ENCODE measurements at places on chromosomes 6 and 20. TPM values are rescaled to one million over a fixed set of nuclear protein-coding genes. Genes with fewer than 3 reads are reported as not detected.

SOX4 gene
- total RNA-seq = 1.2 TPM

OR2B6 gene
- total RNA-seq = not detected

UST gene
- 8.1 TPM for total RNA-seq

ZBTB46 gene
- total RNA-seq = 0.25 TPM

NKAIN4 gene
- total RNA-seq = not detected

UTRN gene
- 31.5 TPM for total RNA-seq

CGA gene
- not detected for total RNA-seq

OR2J3 gene
- not detected for total RNA-seq

NEDD9 gene
- 57.9 TPM for total RNA-seq

SLC26A8 gene
- total RNA-seq = not detected

OPN5 gene
- not detected for total RNA-seq

SLC35D3 gene
- not detected for total RNA-seq

KCNK16 gene
- total RNA-seq = not detected

OTOR gene
- total RNA-seq = not detected

LINC00237 gene
- not detected for total RNA-seq

PDE7B gene
- total RNA-seq = 0.40 TPM

HMGN3 gene
- 45.4 TPM for total RNA-seq

TMEM200A gene
- total RNA-seq = 0.92 TPM

PRSS35 gene
- total RNA-seq = not detected
